ENCODE measurements at places on chromosomes 4 and X.

DNA sequence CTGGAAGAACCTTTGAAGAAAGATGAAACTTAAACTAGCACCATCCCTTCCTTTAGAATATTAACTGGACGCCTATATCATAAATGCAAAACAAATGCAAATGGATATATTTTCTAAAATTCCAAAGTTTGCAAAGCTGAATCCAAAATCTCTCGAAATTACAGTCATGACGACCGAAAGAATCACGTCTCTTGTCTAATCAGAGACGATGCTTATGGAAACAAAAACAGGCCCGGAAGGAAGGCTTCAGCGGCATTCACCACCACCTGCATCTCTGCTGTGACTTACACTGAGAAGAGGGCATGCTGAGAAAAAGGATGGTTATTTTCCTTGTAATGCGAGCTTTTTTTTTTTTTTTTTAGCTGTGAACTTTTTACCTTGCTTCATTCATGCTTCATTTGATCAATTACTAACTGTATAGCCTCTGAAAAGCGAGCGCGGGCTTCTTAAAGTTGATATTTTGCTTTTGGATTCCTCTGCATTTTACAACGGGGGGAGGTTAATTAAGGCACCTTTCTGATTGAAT lies 209.3 kb downstream of the SOWAHB start:
- DNase-seq: peak; percentile 24

DNA sequence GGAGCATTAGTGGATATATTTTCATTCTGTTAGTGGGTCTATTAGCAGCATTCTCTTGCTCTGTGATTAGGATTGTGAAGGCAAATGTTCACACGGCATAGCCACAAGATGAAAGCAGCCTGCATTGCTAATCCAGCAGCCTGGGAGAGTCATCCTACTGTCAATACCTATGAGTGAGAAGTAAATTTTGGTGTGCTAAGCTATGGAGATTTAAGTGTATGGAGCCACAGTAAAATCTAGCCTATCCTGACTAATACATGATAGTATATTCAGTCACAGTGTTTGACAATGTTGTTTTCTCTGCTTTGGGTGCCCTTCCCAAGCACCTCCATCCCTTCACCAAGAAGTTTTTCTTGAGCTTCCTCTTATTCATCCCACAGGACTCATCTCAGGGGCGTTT lies 47.2 kb upstream of the TMPRSS11F start:
- DNase-seq: no peak

- DNase-seq: no peak
Measured at GRCh38 chr4:168021666-168022065, 70.7 kb upstream of the ANXA10 start.

GRCh38 chr4:3525532-3526430 lies 6.4 kb downstream of the LRPAP1 start:
- DNase-seq: no peak

DNA sequence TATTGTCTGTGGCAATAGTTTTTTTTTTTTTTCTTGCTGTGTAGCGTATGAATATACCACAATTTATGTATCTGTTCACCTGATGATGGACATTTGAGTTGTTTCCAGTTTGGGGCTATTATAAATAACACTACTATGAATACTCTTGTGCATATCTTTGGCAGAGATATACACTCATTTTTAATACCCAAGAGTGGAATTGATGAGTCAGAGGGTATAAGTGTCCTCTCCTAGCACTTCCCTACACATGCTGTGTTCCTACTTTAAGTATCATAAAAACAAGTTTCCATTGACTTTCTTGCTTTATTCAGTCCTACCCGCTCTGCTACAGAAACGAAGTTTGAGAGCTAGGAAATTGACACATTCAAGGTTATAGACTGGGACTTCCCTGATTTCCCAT lies 39.8 kb downstream of the XIAP start:
- DNase-seq: no peak
